Right ventricle myocardium inferior (tissue), 1 donor: ENCODE measurements at places on chromosomes 4 and X. TPM values are rescaled to one million over a fixed set of nuclear protein-coding genes. Genes with fewer than 3 reads are reported as not detected.

The BMP3 gene
- not detected for total RNA-seq

The TDO2 gene
- total RNA-seq: not detected

The KLF8 gene
- 3.1 TPM for total RNA-seq

The GPAT3 gene
- total RNA-seq: 33.8 TPM

The BLTP1 gene
- total RNA-seq: 28.9 TPM

The ADGRG4 gene
- not detected for total RNA-seq

The FAM200B gene
- total RNA-seq: 25.2 TPM

The BEX5 gene
- total RNA-seq: 0.68 TPM

The FREM3 gene
- not detected for total RNA-seq

The CCDC110 gene
- 1.0 TPM for total RNA-seq

The RNF128 gene
- total RNA-seq: 0.22 TPM
